HT-29 (cell line): ENCODE measurements at places on chromosomes 6 and 20.

DNA sequence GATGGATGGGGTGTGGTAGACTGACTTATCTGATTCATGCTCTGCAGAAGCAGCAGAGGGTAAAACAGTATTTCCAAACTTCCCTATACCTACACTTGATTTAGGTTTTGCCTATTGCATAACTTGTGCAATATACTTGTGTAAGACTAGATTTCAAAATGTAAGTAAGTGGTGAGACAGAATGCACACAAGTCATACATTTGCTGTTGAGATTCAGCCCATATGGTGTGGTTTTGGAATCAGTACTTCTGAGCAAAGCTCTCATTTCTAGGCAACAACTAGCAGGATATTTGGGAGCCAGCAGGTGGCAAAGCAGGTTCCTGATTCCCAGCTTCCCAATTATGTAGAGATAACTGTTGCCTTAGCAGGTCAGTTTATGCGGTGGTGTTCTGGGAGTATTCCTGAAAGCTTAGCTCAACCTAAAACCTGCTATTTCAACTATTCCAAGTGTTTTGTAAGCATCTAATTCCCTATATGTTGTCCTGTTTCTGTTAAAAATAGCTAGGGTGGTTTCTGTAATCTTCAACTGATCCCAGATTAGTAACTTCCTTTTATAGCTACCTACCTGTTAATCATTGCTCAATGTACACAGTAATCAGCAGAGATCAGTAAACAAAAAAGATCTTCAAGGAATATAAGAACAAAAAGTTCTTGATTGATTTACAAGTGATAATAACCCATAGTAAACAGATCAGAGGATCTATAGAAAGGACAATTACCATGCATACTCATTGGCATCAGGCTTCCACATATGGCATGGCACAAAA is 8.5 kb upstream of the FABP7 start:
- DNase-seq, result peak; percentile 63

DNA sequence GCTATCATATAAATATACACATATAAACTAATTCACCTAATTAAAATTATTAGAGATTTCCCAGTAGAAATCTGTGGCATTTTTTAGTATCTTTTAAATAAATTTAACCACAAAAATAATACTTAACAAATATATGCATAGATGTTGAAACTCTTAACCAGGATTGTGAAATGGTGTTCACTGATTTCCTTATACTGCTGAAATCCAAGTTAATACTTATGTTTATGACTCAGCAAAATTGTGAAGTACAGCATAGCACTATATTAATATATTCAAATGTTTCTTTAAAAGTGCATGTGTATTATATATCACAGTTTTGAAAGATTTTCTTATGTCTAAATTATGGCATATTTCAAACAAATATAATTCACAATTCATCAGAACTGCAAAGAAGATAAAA is 328.2 kb upstream of the MANEA start:
- no peak for DNase-seq

DNA sequence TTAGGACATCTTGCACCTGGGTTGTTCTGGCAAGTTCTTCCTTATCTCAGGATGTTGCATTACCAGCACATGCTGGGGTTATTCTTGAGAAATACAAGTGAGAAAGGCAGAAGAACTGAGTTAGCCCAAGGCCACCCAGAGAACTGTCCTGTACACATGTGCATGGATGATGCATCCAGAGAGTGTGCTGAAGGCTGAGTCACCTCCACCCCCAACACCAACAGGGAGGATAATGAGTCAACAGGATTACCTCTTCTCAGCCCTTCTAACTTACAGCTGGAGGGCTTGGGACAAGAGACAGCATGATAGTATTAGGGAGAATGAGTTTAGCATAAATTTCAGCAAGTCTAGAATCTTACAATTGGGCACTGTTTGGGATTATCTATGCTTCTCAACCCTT is 8.5 kb downstream of the SCGN start:
- DNase-seq, result no peak

GRCh38 chr6:5521322-5521721 is 260.0 kb downstream of the FARS2 start:
- no peak for DNase-seq

- DNase-seq, result no peak
Observed at GRCh38 chr6:89526563-89526869, 93.6 kb downstream of the ANKRD6 start.

DNA sequence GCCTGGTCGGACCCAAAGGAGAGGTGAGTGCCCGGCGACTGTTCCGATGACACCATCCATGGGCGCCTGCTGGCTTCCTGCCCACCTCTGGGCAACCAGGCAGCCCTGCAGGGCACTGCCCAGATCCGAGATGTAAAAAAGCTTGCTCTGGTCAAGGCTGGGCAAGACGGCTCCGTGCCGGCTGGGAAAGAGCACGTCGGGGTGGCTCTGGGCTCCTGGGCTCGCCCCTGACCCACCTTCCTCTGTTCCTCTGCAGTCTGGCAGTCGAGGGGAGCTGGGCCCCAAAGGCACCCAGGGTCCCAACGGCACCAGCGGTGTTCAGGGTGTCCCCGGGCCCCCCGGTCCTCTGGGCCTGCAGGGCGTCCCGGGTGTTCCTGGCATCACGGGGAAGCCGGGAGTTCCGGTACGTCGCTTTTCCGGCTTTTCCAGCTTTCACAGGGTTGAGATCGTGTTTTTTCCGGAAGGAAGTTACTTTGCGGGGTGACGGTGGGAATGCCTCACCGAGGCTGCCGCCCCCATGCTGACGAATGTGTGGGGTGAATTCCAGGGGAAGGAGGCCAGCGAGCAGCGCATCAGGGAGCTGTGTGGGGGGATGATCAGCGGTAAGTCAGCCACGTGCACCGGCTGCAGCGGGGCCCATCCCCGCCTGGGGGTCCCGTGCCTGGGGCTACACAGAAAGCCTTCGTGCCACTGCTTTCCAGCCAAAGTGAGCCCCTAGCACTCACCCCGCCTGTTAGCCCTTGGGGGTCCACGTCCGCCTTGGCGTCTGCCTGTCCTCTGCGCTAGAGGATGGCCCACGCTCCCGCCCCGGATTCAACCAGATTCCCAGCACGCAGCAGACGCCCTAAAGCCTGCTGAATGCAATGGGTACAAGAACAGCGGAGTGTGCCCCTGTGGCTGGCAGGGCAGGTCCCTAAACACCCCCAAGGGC is 19.3 kb downstream of the COL9A3 start:
- no peak for DNase-seq

DNA sequence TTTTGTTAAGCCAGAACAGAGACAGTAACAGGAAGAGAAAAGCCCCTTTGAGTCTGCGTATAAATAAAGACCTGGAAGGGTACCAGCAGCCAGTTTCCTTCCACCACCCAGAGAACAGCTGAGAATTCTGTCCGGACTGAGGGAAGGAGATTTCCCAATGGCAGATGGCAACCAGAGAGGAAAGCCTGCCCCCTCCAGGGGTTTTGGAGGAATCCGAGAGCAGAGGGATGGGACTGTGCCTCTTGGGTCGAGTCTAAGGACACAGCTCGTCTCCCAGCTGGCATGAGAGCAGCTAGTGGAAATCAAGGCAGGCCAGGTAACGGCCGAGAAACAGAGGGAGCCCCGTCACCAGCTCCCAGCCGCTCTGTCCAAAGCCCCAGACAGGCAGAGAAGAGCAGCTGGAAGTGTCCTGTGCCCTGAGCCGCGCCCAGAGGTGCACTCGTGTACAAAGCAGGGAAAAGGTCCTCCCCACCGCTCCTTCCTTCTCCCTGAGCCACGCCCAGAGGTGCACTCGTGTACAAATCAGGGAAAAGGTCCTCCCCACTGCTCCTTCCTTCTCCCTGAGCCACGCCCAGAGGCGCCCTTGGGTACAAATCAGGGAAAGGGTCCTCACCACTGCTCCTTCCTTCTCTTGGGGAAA is 134.0 kb upstream of the SNX9 start:
- DNase-seq, result peak; percentile 19

DNA sequence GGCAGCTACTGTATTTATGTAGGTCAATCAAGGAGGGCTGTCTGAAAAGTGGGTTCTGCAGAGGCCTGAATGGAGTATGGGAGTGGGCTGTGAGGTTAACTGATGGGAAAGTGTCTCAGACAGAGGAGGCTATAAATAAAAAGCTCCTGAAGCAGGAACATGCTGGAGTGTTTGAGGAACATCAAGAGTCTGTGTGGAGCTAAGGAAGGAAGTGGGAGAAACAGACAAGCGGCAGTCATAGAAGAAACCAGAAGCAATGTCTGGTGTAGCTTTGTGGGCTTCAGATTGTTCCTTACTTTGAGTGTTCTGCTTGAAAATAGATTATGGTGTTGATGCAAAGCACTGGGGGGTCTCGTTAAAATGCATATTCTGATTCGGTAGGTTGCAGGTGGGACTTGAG is 101.5 kb upstream of the OGFRL1 start:
- no peak for DNase-seq

DNA sequence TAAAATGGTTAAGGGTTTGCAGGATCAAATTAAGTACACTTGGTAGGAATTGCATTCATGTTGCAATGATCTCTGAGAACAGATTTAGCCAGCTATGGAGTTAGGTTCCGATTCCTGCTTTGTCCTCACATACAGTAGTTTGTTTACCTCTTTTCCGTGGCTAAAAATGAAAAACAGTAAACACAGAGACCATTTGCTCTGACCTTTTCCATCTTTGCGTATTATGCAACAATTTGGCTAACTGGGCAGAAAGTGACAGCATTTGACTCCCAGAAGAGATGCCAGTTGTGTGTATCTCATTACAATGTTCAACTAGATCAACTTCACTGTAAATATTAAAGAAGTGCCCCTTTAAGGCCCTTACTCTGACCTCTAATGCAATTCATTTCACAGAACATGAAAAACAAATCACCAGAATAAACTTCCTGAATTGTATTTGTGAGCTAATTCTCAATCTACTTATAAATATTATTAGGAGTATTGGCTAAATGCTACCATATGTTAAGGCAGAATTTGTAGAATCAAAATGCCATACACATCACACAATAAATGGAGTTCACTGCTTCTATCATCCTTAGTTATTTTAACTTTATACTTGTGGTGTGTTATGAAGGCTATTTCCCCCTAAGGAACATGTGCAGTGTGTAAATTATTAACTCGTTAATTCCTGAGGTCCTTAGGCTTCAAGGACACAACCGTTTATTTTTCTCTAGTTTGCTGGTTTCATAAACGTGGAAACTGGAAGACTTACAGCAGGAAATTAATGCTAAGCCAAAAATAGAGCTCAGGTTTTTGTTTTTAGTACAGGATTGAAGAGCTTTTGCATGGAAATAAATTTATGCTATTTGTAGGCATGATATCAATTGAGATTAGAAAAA is 380.7 kb upstream of the CITED2 start:
- peak; percentile 9 for DNase-seq

DNA sequence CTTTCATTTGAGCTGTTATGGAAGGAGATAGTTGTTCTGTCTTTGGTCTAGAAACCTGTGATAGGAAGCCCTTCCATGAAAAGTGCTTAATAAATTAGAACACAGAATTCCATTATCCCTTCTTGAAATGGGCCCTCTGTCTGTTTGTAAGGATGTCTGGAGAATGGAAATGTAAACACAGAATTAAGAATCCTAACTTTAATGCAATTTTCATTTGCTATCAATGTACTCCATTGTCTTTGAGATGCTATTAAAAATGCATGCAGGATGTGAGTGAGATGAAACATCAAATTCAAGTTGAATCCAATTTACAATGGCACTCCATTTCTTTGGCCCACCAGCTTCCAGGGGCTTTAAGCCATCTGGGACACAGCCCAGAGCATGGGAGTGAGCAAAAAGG is 13.9 kb upstream of the AARS2 start:
- no peak for DNase-seq

- DNase-seq, result peak; percentile 10
Observed at GRCh38 chr6:24755279-24755678, 19.5 kb upstream of the GMNN start.

DNA sequence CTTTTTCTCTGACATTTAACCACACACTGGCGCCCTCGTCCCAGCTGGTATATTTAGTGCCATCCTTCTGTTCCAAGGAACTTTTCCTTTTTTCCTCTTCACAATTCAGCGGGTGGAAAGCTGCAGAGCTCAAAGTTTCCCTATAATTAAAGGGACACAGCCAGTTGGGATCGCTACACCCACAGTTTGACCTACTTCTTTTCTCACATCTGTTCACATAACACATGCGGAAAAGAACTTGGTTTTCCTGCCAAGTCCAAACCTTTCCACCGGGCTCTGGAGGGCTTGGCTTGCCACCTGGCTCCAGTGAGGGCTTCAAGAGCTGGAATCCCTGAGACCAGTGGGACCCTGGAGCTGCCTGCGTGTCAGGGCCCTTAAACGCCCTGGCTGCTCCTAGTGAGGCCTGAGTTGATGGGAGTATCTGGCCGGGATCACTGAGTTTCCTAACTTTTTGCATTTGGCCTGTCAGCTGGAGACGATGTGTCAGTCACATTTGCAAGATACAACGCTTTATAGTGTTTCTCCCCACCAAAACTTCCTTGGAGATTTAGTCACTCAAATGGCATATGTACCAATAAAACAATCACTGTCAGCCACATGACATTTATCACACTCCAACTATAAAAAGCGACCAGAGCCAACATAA is 176.0 kb downstream of the SASH1 start:
- no peak for DNase-seq

- DNase-seq, result no peak
Observed at GRCh38 chr20:32964575-32964974, 39.7 kb downstream of the SUN5 start.

DNA sequence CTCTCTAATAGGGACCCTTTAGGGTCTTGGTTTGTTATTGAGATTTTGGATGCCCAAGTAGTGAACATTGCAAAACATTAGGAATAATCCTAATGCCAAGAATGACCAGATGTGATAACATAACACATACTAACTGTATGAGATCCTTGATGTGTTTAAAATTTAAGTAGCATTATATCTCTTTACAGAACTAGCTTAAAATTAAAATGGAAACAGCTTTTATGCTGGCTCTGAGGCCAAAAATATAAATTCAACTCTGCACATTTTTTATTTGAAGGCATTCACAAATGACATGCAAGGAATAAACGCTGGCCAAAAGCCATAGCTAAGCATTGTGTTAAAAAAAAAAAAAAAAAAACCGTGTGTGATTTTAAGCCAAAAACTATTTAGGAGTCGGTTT is 47.7 kb upstream of the TCF21 start:
- no peak for DNase-seq

GRCh38 chr6:1127129-1127528 is 184.8 kb upstream of the FOXQ1 start:
- no peak for DNase-seq

DNA sequence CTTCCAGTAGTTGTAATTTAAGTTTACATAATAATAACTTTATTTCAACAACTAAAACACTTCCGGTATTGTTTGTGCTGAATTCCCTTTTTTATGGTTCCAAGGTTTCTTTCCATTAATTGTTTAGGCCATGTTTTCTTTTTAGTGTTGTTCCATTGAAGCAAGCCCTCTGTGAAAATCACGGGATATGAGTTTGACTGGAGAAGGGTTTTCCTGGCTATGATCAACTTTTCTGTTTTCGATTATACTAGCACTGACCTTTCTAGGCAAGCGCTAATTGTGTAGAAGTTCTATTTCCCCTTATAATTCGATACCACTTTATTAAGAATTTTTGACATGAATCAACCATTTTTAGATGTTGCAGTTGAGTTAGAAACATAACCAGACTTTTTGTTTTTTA is 2.4 kb downstream of the LAMA2 start:
- DNase-seq, result no peak

- DNase-seq, result no peak
Observed at GRCh38 chr6:32589596-32590449, at the start of gene HLA-DRB1. HLA-DRB1 (minus strand) TSS chr6:32589848; CDS start chr6:32589742, 106 bp downstream.

- no peak for DNase-seq
Observed at GRCh38 chr6:11393713-11394627, 143.6 kb upstream of the TMEM170B start.
